ENCODE measurements at places on chromosomes 2 and 18.

- DNase-seq: no peak
Measured at GRCh38 chr2:47907039-47907781, 912 bp upstream of the FBXO11 start.

- DNase-seq: no peak
Measured at GRCh38 chr18:6215888-6216287, 198.8 kb downstream of the L3MBTL4 start.

GRCh38 chr2:74690571-74690970 is 36.5 kb downstream of the SEMA4F start:
- DNase-seq: peak; percentile 4

- no peak for DNase-seq
Measured at GRCh38 chr2:16166327-16166981, 226.1 kb downstream of the MYCN start.

DNA sequence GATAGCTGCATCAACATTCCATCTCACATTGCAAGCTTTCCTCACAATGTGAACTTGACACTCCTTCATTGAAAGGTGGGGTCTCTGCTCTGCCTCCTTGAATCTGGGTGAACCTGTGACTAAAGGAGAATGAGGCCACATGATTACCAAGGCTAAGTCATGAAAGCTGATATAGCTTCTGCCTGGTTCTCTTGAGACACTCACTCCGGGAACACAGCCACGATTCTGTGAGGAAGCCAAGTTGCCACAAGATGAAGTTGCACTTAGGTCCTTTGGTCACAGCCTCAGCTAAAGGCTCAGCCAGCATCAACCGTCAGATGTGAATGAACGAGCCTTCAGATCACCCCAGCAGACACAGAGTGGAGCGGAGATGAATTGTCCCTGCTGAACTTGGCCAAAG is 94.7 kb upstream of the FAM136A start:
- DNase-seq: no peak

DNA sequence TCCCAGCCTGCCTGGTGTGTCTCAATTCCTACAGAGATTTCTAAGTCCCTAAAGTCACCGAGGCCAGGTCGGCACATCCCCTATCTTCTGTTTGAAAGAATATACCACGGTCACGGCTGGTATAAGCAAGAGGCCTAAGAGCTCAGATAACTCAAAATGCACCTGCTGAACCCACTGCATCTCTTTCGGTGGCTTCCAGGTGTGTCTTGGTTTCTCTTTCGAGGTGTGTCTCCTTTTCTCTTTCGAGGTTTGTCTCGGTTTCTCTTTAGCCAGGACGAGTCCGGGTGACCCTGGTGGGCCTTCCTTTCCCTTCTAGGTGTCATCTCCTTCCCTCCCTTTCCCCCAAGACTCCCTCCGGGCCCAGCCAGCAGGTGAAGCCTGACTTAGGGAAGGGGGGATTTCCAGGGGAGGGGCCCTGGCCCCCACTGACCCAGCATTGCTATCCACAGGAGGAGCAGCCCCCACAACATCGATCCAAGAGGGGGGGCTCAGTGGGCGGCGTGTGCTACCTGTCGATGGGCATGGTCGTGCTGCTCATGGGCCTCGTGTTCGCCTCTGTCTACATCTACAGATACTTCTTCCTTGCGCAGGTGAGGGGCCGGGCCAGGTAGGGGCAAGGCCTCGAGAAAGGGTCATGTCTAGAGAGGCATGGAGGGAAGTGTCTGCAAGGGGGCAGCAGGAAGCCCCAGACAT is 8.4 kb downstream of the ITM2C start:
- no peak for DNase-seq

Measured in activated T-cell treated with anti-CD3 and anti-CD28 coated beads for 24 hours (primary cell).